ENCODE measurements at places on chromosomes 2 and 18.

GRCh38 chr2:201233192-201233811 lies 27.0 kb upstream of the CASP8 start:
- DNase-seq, result peak; percentile 46

- DNase-seq, result no peak
Observed at GRCh38 chr2:27697660-27698059, 34.0 kb downstream of the SLC4A1AP start.

DNA sequence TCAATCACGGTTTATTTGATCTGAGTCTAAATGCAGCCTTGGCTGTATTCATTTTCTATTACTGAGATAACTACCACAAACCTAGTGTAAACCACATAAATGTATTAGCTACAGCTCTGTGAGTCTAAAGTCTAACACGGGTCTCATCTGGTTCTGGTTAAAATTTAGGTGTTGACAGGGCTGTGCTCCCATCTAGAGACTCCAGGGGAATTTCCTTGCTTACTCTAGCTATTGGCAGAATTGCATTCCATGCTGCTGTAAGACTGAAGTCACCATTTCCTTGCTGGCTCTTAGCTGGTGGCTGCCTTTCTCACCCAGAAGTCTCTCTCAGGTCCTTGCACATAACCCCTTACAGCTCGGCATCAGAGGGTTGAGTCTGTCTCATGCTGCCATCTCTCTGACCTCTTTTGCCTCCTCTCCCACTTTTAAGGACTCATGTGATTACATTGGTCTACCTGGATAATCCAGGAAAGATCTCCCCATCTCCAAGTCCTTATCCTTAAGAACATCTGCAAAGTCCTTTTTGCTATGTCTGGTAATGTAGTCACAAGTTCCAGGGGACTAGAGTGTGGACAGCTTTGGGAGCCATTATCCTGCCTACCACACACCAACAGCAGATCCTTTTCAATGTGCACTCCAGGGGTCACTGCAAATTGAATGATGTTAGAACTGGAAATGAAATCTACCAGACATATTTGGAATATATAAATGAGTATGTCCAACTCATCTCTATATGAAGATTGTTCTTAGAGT lies 207.0 kb upstream of the AGAP1 start:
- DNase-seq, result no peak

GRCh38 chr2:46735108-46735691 lies 180.4 kb downstream of the MCFD2 start:
- DNase-seq, result no peak

- peak; percentile 1 for DNase-seq
Observed at GRCh38 chr2:32947484-32948143, 861 bp downstream of the LTBP1 start.

DNA sequence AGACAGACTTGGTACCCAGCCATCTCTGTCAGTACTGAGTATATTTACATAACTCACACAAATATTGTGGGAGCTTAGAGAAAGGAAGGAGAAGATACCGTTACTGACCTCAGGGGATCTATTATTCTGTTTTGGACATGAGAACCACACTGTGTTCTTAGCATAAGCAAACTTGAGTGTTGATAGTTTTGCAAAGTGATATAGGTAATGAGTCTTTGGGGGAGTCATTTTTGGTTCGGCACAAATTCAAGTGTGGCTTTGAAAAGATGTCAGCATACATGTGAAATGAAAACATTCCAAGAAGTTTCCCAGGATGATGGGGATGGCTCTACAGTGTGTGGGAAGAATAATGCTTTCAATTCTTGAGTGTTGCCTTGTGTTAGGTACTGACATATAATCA lies 24.1 kb downstream of the SMARCAL1 start:
- no peak for DNase-seq

DNA sequence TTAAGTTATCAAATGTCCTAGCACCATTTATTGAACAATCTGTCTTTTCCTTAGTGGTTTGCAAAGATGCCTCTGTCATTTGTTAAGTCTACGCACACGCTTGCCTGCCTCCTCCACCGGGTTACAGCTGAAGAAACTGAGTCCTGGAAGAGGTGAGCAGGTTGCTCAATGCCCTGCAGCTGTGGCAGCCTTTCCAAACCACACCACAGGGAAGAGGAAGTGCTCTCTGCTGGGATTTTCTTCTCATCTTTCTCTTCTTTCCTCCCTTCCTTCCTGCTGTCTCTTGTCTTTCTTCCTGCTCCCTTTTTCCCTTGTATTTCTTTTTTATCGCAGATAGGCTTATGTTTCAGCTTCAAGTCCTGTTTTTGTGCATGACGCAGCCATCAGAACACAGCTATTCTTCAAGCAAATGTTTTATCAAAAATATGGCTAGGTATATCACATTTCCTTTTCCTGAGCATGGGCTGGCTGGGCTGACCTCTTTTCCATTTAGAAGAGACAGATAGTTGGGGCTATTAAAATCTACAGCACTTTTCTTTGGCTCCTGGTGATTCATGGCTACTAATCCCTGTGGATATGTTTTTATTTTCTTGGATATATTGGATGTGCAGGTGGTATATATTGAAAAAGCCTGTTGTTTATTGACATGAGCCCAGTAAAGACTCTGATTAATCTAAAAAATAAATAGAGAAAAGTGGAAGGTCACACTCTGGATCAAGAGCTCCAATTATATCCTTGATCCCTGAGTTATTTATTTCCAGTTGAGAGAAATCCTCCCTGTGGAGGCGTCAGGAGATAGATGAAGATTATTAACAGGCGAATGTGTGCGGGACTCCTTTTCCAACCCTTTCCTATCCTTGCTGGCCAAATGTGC lies 214.6 kb downstream of the TSN start:
- DNase-seq, result no peak

- DNase-seq, result no peak
Observed at GRCh38 chr2:88602022-88602421, 25.2 kb downstream of the EIF2AK3 start.

DNA sequence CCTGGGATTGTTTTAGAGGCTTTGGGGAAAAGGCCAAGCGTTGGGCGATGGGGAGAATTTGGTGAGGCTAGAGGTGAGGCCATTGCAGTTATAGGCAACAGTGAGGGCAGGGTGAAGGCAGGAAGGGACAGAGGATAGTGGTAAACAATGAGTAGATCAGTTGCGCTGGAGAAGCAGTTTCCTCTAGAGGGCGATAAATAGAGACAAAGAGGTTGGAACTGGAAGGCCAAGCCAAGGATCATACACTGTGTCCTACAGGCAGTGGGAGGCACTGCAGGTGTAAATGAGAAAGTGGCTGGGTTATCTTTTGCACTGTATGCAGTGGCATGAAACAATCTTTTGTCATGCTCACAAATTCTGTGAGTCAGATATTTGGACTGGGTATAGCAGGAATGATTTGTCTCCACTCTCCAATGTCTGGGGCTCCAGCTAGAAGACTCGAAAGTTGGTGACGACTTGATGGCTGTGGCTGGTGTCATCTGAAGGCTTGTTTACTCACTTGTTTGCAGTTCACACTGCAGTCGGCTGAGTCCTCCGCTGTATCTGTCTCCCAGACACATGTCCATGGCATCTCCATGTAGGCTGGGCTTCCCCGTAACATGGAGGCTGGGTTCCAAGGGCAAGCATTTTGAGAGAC lies 82.1 kb downstream of the TNP1 start:
- no peak for DNase-seq

DNA sequence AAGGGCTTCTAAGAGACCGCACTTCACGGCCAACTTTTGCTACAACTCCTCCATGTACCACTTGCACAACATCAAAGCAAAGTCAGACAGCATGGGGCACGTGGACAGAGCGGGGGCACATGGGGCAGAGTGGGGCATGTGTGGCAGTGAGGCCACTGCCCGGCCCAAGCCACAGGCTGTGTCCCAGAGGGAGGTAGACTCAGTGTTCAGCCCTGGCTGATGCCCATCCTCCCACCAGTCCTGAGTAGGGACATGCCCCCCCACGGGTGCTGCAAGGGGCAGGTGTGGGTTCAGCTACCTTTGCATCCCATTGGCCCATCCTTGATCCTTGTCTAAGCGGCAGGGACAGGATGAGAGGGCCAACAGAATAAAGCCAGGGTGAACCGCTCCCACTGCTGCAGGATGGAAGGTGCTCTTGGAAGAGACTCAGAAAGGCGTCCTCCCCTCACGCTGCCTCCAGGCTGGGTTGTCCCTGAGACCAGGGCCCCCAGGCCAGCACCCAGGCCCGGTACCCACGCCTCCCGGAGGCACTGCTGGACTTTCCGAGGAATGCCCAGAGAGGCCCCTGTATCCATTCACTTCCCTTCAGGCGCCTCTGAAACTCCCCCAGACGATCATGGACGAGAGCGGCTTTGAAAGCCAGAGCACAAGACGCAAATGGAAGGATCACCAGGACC lies 218.2 kb downstream of the NDUFA10 start:
- DNase-seq, result no peak

DNA sequence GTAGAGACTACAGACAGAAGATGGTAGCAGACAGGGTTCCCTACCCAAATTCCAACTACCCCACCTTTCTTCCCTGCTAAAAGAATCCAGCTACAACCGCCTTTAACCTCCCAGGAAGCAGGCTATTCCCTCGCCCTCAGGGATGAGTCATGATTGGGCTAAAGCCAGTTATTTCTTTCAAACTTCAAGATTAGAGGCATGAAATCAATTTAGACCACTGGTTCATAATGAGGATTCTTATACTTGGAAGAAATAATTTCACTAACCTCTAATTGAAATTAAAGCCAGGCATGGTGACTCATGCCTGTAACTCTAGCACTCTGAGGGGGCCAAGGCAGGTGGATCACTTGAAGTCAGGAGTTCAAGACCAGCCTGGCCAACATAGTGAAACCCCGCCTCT lies 20.0 kb downstream of the TRIP12 start:
- no peak for DNase-seq

GRCh38 chr2:38130876-38131275 lies 54.9 kb upstream of the CYP1B1 start:
- no peak for DNase-seq

Data from activated naive CD4-positive, alpha-beta T cell (primary cell).